Osteocyte (in vitro differentiated cells): ENCODE measurements at places on chromosomes 2 and 18. TPM values are rescaled to one million over a fixed set of nuclear protein-coding genes. Genes with fewer than 3 reads are reported as not detected.

DNA sequence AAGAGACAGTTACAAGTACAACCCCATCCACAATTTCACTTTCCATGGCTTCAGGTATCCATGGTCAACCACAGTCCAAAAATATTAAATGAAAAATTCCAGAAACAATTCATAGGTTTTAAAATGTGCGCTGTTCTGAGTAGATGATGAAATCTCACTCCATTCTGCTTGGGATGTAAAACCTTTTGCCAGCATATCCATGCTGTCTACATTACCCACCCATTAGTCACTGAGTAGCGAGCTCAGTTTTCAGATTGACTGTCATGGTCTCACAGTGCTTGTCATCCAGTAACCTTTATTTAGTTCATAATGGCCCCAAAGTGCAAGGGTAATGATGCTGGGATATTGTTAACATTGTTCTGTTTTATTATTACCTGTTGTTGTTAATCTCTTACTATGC is 40.5 kb downstream of the SMAD4 start:
- DNase-seq: no peak

SULT1C3 gene
- total RNA-seq: not detected in 2 replicates

DNA sequence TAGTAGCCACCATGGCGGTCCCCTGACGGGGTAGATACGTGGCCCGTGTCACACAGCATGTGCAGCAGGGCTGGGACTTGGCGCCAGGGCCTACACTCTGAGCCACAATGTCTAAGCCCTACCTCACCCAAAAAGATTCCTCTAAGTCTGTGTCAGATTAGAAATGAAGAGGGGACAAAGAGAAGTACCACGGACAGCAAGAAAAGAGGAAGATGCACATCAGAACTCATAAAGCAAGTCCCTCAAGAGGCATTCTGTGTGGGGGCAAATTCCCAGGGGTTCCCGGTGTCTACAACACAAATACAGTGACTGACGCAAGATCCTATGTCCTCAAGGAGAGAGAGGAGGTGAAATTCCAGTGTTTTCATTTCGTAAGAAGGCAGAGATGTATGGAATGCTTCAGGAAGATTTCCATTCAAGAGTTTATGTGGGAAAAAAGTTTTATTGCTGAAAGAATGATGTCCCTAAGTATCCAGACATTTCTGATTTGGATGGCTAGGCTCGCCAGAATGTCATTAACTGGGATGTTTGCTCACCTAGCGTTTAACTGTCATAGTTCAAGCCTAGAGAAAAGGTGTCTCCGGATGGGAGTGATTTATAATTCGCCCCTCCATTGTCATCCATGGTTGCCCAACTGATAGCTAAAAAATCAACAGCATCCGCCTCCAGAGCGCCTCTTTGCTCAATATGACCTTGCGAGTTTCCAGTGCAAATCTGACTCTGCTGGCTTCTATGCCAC is 75.6 kb upstream of the CHMP1B start:
- no peak for DNase-seq

ANTXR1 gene
- total RNA-seq: 144 and 149 TPM in 2 replicates

CCDC85A gene
- total RNA-seq: 1.5 and 1.7 TPM in 2 replicates

DNA sequence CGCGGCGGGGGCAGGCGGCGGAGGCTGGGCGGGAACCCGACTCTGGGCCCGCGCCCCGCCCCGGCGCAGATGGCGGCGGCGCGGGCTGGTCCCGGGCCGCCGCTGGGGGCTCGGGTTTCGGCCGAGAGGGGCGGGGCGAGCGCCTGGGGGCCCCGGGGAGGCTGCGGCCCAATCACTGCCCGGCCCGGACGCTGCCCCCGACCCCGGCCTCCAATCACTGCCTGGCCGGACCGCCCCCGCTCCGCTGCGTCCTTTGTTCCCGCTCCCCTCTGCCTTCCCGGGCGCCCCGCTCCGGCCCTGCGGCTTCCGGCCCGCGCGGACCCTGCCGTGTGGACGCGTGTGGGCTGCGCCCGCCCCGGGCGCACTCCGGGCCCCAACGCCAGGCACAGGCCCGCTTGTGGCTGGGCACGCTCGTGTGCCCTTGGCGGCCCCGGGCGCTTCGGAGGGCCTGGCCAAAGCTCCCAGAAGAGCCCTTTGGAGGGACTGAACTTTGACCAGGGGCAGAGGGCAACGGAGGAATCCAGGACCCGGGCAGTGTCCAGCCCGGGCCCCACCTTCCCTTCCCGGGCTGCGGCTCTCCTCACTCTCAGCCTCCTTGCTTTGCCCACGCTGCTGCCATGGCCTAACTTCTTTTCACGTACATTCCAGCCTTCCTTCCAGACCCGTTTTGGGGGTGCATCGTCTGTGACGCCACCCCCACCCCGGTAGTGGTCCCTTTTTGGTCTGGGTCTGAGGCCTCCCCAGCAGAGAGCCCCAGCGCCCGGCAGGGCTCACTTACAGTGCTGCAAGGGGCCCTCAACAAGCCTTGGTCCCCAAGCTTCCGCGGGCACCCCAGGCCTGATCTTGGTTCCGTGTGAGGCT is 27.1 kb upstream of the PTMA start:
- peak; percentile 91 for DNase-seq

ADGRF3 gene
- total RNA-seq: 0.24 and 0.56 TPM in 2 replicates

HOXD10 gene
- not detected in 2 replicates for total RNA-seq

- no peak for DNase-seq
Observed at GRCh38 chr2:27946530-27947060, 56.1 kb downstream of the BABAM2 start.

DNA sequence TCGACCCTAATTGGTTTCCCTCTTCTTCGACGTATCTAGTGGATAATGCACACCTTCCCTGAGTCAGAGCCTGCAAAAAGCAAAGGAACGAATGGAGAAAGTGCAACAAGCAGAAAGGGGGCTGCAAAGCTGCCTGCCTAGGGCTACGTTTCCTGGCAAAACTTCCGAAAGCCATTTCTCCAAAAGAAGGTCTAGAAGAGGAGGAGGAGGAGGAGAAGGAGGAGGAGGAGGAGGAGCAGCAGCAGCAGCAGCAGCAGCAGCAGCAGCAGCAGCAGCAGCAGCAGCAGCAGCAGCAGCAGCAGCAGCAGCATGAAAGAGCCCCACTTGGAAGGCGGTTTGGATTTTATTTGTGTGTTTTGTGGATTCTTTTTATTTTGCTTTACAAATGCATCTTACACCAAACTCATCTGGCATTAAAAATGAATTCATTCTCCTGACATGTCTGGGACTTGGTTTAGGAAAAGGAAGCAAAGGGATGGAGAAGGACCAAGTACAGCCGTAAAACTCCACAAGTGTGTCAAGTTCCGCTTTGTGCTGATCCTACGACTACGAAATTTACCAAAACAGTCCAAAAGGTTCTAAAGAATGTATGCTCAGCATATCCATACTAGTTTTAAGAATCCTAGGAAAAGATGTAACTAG is 2.0 kb downstream of the TCF4 start:
- no peak for DNase-seq

GKN1 gene
- total RNA-seq: not detected in 2 replicates

STON1 gene
- total RNA-seq: 37.5 and 38.0 TPM in 2 replicates
